ENCODE measurements at places on chromosomes 7 and 10.
A peak's percentile ranks its signal among the peaks of the same experiment; 100 is the strongest.

DNA sequence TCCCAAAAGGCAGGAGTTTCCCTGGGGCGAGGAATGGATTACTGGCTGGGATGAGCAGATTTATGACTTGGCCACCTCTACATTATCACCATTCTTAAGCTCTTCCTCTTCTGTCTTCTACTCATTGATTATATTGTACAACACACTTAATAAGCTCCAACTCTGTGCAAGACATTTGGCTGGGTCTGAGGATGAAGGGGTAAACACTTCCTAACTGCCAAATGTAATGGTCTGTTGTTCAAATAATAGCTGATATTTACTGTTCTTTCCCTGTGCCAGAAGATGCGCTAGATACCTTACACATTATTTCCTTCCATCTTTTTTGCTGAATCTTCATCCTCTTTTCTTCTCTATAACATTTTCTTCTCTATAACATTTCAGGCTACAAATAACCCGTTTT is 11.6 kb downstream of the OR6V1 start:
- DNase-seq = no peak

DNA sequence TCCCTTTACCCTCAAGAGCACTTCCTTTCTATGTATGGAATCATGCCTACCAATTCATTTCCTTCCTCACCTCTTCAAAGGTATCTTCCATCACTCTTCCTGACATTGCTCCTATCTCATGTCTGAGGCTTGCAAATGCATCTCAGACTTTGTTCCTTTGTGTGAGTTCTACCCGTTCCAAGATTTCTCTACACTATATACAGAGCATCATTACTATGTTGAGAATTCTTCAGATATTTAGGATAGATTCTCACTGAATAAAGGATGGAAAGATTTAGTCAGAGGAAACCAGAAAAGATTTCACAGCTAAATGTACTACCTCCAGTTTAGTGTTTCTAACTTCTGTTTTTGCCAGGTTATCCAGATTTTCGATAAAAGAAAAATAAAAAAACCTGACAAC is 462.7 kb downstream of the PHTF2 start:
- DNase-seq = no peak

DNA sequence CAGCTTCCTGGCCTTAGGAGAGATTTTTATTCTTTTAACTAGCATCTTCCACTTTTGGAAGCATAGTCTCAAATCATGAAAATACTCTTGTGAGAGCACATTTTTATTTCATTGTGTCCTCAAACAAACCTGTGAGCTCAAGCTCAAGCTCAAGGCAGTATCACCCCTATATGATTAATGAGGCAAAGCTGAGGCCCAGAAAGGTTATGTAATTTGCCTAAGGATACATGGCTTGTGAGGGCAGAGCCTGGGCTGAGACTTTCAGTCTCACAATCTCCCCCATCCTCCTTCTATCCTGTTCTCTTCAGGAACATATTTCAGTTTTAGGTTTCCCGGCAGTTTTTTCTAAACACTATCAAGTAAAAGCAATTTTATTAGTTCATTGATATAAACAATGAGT is 359.5 kb downstream of the PTEN start:
- DNase-seq = no peak

DNA sequence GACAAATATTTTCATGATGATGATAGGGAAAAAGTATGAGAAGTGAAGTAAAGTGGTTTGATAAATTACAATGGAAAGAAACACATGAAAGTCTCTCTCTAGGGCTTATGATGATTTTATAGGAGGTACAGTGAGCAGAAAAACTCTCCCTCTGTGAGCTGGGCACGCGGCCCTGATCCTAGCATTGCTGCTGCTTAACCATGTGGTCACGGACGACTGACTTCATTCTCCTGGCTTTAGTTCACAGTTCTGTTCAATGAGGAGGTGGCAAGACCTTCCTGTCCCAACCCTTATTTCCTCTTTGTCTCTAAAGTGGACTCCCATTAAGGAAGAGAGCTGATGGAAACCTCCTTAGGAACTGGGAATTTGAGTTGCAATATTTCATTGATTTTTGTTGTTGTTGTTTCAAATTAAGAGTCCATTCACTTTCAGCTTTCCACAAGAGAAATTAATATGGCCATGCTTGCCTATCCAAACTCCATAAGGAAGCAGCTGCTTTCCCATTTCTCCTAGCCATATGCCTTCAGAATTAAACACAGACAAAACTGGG is 8.2 kb upstream of the PON3 start:
- no peak for DNase-seq

GRCh38 chr7:7157177-7157886 is 25.0 kb upstream of the C1GALT1 start:
- peak; percentile 9 for DNase-seq

DNA sequence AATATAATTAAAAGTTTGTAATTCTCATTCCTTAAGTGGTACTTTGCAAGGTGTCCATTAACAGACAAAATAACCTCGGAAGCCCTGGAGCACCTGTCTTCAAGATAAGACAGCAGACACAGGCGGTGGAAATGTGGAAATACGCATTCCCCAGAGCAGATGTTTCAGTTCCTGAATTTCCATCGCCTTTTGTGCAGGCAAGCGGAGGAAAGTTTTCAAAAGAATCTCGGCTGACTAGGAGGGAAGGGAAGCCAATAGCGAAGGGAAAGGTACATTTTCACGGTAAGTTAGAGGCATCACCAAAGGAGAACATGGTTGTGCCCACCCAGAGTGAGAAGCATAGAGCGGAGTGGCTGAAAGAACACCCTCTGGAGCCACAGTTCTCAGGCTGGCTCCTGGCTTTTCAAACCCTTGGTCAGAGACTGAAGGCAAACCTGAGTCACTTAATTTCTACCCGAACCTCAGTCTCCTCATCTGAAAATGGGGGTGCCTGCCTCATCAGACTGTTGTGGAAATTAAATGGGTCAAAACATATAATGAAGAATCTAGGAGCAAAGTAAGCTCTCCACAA is 13.6 kb downstream of the CPA1 start:
- DNase-seq = no peak

DNA sequence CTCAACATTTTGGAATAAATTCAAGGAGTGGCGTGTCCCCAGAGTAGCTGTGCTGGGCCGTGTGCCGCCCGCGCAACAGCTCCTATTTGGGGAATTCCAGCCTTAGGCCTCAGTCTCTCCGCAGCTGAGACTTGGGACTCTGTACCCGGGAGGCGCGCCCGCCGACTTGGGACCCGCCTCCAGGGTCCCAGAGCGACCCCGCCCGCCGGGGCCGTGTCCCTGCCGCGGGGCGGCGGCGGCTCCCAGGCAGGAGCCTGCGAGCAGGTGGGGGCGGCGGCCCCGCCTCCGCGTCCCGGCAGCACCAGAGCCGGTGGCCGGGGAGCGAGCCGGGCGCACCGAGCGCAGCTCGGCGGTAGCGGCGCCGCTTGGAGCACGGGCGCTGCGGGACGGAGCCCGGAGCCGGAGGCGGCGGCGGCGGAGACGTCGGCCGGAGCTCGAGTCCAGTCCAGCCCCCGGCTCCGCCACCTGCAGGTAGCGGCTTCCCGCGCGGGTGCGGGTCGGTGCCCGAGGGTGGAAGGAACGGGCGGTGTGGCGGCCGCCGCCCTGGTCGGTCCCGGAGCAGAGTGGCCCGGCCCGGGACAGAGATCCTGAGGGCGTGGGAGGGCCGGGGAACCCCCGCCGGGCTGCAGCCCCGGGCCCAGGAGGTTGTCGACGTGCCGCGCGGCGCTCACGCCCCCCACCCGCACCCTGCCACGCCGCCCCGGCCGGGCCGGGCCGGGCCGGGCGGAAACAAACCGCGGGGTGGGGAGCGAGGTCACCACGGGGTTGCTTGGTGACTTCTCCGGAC is at the start of gene WIPF3:
TSS of gene WIPF3 (plus strand) at position 301 of the 787 bp plus-strand sequence. CDS start 28,217 bp downstream, outside the sequence.
- no peak for DNase-seq

DNA sequence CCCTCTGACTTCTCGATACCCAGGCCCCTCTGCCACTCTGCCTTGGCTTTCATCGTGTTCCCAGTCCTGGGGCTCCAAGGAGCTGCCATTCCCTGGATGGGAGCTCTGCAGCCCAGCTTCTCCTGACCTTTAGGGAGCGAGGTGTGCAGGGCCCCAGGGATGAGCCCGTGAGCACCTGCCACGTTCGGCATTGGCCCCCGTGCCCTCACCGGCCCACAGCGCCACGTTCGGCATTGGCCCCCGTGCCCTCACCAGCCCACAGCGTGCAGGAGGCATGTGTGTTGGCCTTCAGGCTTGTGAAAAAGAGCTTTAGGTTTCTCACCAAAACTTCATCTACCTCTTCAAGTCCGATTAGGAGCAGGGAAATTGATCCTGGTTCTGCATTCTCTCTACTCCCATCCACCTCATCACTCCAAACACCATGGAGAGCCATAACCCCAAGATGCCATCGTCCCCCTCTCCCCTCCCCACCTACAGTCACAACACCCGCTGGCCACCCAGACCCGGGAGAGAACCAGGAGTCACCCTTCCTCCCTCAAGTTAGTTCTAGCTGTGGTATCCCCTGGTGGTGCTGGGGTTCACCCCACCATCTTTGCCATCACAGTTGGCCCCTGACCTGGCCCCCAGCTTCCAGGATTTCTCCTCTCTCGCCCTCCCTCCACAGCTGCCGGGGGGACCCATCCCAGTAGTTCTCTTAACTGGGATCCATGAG is 119.4 kb upstream of the NPS start:
- no peak for DNase-seq

- no peak for DNase-seq
Observed at GRCh38 chr10:127993056-127993690, 86.3 kb downstream of the PTPRE start.

GRCh38 chr7:16940776-16941175 is 59.0 kb upstream of the AGR3 start:
- DNase-seq = no peak

DNA sequence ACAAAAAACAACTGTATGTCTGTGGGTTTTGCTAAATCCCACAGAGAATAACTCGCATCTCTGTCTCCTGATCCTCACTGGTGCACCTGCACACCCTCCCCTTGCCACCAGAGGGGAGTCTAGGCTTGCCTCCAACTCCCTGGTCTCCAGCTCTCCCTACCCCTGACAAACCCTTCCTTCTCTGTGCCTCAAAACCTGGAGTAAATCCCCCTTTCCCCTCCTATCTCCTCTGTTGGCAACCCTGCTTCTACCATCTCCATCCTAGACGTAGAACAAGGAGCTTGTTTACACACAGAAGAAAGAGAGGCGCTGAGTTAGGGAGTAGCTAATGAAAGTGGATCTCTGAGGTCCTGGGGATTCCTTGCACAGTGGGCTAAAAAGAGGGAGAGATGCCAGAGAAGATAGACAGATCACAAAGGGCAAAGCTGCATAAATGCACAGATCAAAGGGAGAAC is 6.0 kb downstream of the MBLAC1 start:
- DNase-seq = peak; percentile 32

GRCh38 chr10:73999703-74000102 is 1.8 kb downstream of the VCL start:
- DNase-seq = no peak

- DNase-seq = no peak
Observed at GRCh38 chr10:61882621-61883370, 18.7 kb upstream of the ARID5B start.

GRCh38 chr10:15344876-15345285 is 26.2 kb downstream of the FAM171A1 start:
- DNase-seq = no peak

GRCh38 chr7:33922820-33923219 is 17.5 kb downstream of the BMPER start:
- no peak for DNase-seq

GRCh38 chr10:71209352-71209715 is 3.0 kb upstream of the UNC5B start:
- no peak for DNase-seq

DNA sequence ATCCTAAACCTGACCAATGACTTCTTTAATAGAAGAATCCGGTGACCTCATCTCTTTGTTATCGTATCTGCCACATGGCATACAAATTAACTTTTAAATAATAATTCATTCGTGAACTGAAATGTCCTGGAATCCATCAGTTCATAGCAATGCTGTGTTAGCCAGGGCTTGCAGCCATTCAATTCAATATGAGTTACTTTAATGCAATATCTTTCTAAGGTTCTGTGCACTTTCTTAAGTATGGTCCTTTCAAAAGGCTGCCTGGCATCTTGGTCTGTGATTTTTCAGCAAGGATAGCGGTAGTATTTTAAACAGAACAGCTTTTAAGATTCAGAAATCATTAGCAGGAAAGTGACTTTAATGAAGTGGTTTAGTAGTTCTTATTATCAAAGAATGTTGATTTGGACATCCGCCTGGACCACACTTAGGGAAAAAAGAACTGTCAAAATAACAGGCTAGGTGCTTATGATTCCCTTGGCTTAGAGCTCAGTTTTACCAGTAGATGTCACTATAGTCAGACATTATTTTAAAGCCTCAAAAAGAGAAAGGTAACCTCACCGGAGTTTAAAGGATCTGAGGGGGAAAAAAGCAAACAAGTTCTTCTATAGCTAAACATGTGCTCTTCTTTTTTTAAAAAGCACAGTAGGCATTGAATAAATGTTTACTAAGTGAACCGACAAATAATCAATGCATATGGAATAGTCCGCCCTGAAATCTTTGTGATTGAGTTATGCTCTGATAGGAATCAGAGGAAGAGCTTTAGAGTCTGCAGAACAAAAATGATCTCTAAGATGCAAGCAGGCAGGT is 22.7 kb downstream of the SLC35G1 start:
- no peak for DNase-seq

DNA sequence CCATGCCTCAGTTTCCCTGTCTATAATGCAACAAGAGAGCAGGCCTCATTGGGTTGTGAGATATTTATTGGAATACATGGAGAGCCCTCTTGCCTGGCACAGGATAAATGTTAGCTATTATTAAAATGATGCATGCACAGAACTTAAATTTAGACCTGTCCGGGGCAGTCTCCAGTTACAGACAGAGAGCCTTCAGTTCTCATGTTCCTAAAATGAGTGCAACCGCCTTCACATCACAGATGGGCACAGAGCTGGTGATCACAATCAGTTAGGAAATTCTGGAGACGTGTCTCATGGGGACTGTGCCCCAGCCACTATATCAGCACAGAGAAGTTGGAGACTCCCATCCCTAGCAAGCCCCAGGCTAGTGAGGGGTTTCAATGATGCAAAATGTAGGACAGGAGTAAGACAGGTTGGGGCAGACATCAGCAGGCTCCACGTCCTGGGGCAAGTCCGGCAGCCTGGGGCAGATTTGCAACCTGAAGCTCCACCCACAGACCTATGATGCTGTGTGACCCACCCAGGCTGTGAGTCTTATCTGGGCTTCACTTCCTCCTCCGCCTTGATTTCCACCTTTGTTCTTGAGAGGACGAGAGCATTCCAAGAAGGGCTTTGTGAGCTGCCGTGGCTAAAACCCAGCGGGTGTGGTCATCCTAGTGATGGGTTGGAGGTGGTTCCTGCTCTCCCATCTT is 49.4 kb downstream of the CXCL12 start:
- no peak for DNase-seq

- no peak for DNase-seq
Observed at GRCh38 chr7:2845034-2845592, 1.0 kb upstream of the GNA12 start.

DNA sequence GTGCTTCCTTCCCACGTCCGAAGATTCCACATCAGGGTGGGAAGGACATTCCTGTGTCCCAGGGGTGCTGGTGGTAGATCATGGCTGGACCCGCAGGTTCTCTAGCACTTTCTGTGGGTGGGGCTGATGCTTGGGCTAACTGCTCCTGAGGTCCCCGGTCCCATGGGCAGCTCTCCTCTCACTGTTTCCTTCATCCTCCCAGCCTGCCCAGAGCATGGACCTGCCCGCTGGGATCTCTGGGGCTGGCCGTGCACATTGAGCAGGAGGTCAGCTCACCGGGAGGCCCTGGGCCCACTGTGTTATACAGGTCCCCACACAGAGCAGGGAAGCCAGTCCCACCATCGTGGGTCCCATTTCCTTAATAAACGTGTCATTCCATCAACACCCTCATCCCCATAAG is 502.3 kb downstream of the TCERG1L start:
- DNase-seq = no peak
